Cortex of kidney (tissue), 1 donor: ENCODE measurements at places on chromosomes 16 and 17.

DNA sequence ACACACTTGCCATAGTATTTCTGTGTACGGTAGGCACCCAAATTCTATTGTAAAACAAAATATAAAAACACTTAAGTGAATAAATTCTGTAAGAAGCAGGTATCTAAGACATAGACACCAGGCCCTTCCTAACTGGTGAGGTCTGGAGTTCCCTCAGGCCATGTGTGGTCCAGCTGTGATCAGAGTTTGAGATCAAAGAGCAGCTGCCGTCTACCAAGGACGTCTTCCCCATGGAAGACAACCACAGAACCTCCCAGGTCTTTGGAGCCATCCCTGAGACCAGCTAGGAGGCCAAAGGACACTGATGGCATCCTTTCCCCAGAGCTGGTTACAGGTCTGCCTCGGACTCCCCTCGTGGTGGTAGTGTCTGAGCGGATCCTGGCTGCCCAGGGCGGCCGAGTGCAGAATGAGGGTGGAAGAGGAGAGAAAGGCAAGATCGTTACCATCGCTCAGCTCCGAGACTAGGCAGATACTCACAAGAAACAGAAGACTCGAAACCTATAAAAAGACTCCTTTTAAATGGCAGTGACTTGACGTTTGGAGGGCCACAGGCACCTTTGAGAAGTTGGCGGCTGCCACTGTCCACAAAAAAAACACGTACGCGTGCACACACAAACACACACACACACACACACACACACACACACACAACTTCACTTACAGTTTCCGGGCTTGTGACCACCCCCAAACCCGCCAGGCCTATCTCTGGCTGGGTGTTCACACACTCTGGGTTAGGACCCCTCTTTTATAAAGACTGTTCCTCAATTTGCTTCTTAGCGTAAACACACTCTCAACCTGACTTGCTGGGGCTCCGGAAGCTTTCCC lies 7.5 kb downstream of the TIMP2 start:
- no peak for DNase-seq

GRCh38 chr17:42271006-42271778 lies 5.0 kb downstream of the STAT5B start:
- no peak for DNase-seq

DNA sequence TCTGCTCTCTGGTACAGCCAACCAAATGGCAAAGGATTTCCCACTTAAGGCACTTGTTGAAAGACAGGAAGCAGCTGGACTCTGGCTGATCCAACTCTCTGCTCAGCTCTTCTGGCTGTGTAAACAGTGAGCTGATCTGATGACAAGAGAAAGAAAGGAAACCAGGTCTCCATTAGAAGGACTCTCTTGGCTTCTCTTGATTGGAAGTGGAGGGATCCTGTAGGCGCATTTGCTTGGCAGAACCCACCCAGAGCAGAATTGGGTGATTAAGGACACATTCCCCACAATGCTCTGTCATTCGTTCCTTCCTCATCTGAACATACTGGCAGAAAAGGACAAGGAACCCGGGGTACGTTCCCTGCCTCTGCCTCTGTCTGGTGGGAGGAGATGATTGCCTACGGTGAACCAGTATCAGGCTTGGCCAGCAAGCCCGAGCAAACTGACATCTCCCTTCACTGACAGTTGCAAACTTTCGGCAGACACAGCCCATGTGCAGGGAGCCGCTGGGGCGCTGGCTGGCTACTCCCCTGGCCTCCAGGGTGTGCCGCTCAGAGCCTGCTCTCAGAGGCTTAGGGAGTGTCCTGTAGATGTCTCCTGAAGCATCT lies 29.1 kb downstream of the LDHD start:
- DNase-seq: no peak

GRCh38 chr17:57274162-57274561 lies 17.8 kb downstream of the MSI2 start:
- no peak for DNase-seq

DNA sequence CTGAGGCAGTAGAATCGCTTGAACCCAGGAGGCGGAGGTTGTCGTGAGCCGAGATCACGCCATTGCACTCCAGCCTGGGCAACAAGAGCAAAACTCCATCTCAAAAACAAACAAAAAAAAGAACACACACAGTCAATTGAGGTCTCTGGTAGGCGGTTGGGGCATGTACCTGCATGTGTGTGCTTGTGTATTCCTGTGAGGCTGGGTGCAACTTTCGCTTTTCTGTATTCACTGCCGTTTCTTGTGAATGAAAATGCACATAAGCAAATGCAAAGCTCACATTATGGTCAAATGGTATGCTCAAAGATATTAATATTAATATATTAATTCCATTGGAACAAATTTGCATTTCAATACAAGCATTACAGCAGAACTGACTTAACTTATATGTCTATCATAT lies 20.9 kb downstream of the HS3ST3A1 start:
- no peak for DNase-seq
